ENCODE measurements at places on chromosomes 11 and 22.

GRCh38 chr11:123505546-123506299 lies 75.7 kb downstream of the GRAMD1B start:
- no peak for DNase-seq

DNA sequence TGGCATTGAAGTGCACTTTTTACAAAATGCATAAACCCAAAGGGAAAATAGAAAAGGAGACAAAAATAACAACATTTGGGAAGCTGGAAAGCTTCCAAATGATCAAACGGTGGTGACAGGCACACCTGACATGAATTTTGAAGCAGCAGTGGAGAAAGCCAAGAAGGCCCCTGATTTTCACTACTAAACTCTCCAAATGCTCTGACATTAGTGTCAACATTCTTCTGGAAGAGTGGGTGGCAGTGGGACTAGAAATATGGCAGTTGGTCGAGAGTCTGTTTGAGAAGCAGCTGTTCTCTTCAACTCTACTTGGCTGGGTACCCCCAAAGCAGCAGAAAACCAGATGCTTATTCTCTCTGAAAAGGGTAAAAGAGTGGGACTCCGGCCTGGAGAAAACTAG lies 12.3 kb upstream of the APOA5 start:
- no peak for DNase-seq

GRCh38 chr11:76686261-76687079 lies 15.9 kb upstream of the LRRC32 start:
- DNase-seq: no peak

DNA sequence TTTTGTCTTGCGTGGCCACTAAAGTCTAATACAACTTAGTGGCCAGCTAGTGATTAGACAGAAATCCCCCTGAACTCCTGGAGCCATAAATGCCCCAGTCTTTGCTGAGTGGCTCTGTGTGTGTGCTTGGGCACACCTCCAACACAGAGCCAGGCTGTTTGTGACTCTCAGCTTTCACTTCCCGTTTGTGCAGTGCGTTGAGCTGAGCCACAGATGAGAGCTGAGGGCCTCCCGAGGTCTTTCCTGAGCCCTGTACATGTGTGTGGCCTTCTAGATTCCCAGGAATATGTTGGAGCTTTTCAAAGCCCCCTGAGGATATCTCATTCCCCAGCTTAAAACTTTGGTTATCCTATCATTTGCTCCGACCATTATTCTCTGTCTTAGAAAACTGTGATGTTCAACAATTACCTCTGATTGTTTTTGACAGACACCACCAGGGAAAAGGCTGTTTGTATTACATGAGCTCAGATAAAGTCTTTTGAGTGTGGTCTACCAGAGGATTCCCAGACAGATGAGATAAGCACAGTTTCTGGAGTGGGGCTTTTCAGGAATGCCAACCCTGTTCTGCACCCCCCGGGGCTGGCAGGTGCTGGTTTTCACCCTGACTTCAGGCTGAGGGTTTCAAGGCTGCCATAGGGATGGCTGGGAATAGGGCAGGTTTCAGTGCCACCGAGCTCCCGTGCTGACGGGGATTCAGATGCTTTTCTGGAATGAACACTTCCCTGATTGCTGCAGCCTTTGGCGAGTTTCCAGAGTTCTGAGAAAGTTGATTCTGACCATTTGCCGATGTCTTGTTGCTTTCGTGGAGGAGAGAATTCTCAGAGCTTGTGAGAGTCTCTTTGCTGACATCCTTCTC lies 23.8 kb downstream of the IGHMBP2 start:
- no peak for DNase-seq

All from central memory CD4-positive, alpha-beta T cell (primary cell).